ENCODE measurements at places on chromosomes 7 and 10. TPM values are rescaled to one million over a fixed set of nuclear protein-coding genes. Genes with fewer than 3 reads are reported as not detected.

DNA sequence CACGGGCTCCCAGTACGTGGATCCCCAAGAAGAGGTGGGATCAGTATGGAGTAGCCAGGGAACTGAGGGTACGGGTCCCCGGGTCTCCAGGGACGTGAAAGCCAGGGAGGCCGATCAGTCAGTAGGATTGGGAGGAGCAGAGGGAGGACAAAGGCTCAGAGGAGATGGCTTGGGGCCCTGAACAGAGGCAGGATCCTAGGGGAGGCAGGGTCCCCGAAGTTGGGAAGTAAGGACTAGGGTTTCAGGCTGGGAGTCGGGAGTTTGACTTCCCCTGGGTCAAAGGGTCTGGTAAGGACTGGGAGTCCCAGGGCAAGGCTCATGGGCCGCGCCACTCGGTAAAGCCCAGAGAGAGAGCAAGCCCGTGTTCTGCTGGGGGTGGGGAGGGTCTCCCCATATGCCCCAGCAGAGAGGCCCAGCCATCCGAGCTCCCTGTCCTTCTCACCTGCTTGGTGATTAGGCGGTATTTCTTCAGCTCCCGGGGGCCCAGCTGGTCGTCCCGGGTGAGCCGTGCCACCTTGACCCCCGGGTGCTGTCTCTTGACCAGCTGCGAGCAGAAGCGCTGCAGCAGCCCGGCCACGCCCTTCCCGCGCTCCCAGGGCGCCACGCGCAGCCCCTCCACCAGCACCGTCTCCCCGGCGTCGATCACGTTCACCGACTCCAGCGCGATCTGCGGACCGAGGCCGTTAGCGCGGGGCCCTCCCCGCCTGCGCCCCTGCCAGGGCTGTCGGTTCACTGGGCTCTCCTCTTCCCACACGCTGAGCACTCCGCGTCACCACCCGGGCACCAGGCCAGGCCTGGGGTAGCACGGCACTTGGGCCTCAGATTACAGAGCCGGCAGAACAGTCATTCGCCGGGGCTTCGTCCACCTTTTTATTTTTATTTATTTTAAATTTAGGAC lies 7.0 kb downstream of the NAT16 start:
- DNase-seq, result no peak

DNA sequence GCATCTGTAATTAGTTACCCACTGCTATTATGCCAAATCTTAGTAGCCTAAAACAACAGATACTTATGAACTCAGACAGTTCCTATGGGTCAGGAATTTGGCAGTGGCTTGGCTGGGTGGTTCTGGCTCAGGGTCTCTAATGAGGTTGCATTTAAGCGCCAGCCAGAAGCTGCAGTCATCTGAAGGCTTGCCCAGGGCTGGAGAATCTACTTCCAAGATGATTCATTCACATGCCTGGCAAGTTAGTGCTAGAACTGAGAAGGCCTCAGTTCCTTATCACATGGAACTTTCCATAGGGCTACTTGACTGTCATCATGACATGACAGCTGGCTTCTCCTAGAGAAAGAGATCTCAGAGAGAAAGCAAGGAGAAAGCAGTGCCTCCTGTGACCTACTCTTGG lies 121.3 kb downstream of the AVL9 start:
- DNase-seq, result no peak

GRCh38 chr7:87530126-87530525 lies 54.6 kb upstream of the ABCB4 start:
- DNase-seq, result no peak

DNA sequence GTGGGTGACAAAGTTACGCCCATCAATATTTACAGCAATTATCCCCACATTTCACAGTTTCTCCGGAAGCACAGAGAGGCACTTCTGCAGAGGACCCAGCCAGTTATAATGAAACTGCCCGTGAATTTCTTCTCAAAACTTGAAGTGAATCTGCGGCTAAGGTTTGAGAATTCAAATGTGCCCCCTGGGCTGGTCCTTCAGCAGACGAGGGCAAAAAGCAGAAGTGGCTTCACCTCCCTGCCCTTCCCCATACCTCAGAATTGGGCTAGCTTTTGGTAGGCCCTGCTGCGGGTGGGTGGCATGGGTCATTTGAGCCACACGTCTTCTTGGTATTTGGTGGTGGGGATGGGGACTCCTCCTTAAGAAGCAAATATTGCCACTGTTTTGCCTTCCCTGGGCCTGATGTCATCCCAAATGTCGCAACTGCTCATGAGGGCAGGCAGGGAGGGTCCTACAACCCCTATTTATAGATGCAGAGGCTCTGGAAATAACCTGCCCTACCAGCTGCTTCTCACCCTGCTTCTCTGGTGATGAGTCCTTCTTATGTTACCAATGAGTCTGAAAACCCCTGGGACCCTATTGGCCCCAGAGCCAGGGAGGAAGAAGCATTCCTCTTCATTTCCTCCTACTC lies 16.6 kb upstream of the WDFY4 start:
- DNase-seq, result peak; percentile 83

DNA sequence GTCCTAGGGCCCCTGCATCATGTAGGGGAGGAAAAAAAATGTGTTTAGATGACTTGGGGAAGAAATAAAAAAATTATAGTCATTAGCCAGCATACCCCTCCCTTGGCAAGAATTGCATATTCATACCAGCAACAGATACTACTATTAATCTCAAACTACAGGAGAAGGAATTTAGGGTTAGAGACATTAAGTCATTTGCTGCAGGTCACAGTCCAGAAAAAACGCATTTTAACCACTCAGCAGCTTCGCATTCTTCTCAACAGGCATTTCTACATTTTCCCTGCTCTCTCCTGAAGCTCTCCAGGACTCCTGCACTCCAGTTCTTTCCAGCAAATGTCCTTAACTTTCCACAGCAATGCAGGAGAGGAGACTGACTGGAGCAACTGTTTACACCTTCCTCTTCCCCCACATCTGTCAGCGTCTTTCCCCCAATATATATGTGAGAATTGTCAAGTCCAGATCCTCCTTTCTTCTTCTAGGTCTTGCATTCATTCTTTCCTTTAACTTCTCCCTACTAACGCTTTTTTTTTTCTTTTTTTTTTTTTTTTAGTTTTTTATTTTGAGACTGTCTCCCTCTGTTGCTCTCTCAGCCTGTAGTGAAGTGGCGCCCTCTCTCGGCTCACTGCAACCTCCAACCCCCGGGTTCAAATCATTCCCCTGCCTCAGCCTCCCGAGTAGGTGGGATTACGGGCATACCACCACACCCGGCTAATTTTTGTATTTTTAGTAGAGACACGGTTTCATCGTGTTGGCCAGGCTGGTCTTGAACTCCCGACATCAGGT lies 35.6 kb downstream of the PRPS1L1 start:
- DNase-seq, result no peak

DNA sequence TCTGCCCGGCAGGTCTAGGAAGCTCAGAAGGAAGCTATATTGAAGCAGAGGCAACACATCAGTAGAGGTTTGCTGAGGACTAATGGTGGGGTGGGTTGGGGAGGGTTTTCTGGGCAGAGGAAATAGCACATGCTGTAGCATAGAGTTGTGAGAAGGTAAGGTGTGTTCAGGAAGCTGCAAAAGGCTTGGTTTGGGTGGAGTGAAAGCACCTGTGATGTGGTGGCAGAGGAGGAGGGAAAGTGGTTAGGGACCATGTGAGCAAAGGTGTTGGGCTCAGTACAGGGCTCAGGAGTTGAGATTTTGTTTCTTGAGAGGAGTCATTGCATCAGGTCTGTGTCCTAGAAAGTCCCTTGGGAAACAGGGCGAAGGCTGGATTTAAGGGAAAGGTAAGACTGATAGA lies 294.6 kb downstream of the SORCS3 start:
- DNase-seq, result no peak

DNA sequence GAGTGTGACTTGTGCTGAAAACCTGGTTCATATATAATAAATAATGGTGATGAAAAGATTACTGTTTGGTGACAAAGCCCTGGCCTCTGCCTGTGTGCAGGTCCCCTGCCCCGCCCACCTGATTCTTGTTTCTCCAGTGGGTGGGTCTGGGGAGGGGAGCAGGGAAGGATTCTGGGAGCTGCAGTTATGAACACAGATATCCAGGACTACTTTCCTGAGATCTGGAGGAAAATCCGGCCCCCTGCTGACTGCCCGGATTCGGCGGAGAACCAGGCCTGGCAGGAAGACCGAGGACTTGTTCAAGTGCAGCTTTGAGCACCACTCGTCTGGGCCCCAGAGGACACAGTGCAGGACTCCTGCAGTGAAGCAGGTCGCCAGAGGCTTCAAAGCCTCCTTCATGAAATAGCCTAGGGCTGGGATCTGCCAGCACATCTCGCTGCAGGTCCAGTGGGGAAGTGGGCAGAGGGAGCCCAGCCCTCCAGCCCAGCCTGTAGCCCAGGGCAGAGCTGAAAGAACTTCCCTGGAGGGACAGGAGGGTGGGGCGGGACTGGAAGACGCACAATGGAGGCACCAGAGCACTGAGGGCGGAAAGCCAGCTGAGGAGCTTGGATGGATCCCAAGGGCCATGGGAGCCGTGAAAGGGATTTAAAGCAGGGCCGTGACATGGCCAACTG lies 7.0 kb downstream of the ATP6V0E2 start:
- no peak for DNase-seq

- DNase-seq, result no peak
Measured at GRCh38 chr7:15314922-15315321, 246.9 kb downstream of the AGMO start.

GRCh38 chr7:151339651-151340382 lies 1.8 kb upstream of the NUB1 start:
- DNase-seq, result no peak

- no peak for DNase-seq
Measured at GRCh38 chr7:31464601-31465000, 49.3 kb upstream of the ITPRID1 start.

- no peak for DNase-seq
Measured at GRCh38 chr7:151615784-151616183, 96.1 kb upstream of the RHEB start.

- no peak for DNase-seq
Measured at GRCh38 chr10:110644598-110645462, 694 bp downstream of the RBM20 start.

DNA sequence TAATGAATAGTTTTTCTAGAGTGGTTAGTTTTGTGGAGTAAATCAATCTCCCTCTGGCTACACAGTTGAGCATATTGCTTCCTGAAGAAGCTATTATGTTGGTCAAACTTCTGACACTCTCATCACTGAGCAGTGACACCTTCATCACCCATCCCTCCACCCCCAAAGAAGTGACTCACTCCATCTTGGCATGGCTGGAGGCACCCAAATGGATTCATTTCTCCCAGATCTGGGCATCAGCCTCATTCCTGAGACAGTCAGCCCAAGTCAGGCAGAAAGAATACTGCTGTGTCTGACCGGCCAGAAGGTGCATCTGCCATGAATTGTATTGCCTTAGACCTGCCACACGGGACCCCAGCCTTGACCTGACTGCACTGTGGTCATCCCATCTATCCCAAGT lies 117.0 kb upstream of the HABP2 start:
- DNase-seq, result no peak

DNA sequence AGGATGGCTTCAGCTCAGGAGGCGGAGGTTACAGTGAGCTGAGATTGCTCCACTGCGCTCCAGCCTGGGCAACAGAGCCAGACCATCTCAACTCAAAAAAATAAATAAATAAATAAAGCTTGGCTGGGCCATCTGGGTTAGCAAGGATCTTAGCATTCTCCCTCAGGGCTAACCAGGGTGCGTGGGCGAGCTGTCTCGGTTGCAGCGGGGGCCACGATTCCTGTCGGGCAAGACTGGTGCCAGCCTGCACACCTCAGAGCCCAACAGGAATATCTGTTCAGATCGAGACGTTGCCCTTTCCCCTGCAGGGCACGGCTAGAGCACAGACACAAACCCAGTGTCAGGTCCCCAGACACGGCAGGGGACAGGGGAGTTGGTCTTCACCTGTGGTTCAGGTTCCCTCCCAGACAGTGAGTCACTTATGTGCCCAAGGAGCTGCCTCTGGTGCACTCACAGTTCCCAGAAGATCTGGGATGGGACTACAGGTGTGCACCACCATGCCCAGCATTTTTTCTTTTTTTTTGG lies 75.5 kb upstream of the GTF2I start:
- DNase-seq, result no peak

GRCh38 chr7:98314469-98314868 lies 33.0 kb downstream of the BRI3 start:
- DNase-seq, result no peak

DNA sequence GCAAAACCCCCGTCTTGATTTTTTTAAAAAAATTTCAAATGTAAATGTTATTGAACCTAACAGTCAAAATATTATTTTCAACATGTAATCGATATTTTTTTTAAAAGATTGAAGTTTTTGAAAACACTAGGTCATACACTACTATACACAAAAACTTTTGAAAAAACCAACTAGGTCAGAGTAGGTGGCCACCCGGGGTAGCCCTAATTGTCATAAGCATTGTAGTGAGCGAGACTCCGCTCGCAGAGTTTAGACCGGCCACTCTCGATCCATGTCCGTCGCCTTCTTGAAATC lies 417 bp downstream of the RFC2 start:
- no peak for DNase-seq

DNA sequence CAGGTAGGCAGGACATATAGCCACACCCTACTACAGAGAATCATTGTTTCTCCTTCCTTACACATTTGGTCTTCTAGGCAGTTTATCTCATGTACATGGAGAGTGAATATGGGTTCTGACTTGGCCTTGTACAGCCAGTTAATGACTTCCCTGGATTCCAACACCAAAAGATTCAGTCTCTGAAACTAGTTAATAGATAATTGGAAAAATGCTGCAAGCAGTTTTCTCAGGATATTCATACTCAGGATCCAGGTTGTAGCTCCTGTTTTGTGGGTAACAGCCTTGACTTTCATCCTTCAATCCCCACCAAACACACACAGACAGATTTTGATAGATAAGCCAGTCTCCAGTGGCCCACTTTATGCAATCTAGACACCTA lies 690.2 kb downstream of the NRG3 start:
- DNase-seq, result no peak

GRCh38 chr10:95728526-95728925 lies 27.4 kb upstream of the ENTPD1 start:
- DNase-seq, result no peak

GRCh38 chr7:45702751-45703150 lies 128.6 kb downstream of the ADCY1 start:
- peak; percentile 37 for DNase-seq

- peak; percentile 51 for DNase-seq
Measured at GRCh38 chr10:71203716-71204115, 8.7 kb upstream of the UNC5B start.

TSPAN12 gene
- total RNA-seq, result 61.2 TPM

DHTKD1 gene
- 21.5 TPM for total RNA-seq

ADCYAP1R1 gene
- total RNA-seq, result 1.0 TPM

ZPBP gene
- not detected for total RNA-seq

C10orf95 gene
- not detected for total RNA-seq

SLC18A3 gene
- total RNA-seq, result not detected

DYDC2 gene
- not detected for total RNA-seq

ZNF518A gene
- 36.6 TPM for total RNA-seq

LRIT1 gene
- not detected for total RNA-seq

FBXO24 gene
- total RNA-seq, result 1.1 TPM

PTPRE gene
- total RNA-seq, result 72.3 TPM

Measured in spleen (tissue), 13 donors.